ENCODE measurements at places on chromosomes 4 and X.
A peak's percentile ranks its signal among the peaks of the same experiment; 100 is the strongest.

- peak; percentile 17 for DNase-seq
These were observed 20.6 kb downstream of the SH3KBP1 start for GRCh38 chrX:19866626-19867410.

GRCh38 chr4:75056277-75056676 is 123.4 kb downstream of the PARM1 start:
- no peak for DNase-seq

- DNase-seq: no peak
These were observed 171.0 kb upstream of the PPP1R2C start for GRCh38 chrX:42948723-42949657.

DNA sequence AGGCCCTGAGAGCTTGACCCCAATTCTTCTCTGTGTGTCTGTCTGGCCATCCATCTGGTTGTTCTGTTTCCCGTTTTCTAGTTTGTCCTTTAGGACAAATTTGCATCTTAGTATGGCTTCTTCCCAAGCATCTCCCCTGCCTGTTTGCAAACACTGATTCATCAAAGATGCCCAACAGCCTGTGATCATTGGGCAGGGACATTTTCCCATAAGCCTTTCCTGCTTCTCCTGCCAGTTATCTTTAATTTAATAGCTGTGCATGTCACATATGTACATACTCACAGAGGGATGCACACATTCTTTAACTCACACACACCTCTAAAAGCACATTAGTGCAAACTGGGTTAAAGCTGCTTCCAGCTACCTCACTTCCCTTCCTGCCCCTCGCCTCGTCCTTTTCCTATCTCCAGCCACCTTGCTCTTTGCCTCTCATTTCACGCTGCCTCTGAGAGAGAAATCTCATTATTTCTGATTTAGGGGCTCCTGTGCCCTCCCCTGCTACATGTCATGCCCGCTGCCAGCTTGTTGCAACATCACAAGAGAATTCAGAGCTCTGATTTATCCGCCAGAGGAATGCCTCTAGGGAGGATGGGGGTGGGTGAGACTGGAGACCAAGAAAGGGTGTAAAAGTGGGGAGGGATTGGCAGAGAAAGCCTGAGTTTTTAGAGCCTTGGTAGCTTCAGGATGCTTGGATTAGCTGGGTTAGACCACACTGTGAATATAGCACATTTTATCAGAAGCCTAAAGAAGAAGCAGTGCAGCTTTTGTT is 100.6 kb downstream of the NHS start:
- DNase-seq: no peak

- DNase-seq: peak; percentile 12
These were observed 52.6 kb upstream of the RBPJ start for GRCh38 chr4:26268246-26268645.

DNA sequence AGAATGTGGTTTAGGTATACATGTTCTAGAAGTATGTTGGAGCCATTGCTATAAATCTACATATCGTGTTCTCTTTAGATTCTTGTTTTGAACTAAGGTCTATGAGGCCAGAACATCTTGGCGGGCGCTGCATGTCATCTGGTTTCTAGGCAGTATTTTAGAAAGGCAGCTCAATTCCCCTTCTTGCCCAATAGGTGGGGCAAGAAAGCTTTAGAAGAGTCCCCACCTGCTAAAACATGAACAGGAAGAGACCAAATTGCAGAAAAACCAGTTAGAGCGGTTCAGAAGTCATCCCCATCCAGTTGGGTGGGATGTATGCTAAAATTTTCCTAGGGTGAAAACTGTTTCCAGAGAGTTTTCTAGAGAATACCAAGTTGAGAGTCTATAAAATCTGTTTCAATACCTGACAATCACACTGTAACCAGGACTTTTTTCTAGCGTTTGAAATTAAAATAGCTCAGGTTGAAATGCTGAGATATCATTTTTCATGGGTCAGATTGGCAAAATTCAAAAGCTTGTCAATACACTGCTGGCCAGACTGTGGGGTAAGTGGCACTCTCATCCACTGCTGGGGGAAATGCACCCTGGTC is 17.5 kb upstream of the SH3KBP1 start:
- peak; percentile 65 for DNase-seq

DNA sequence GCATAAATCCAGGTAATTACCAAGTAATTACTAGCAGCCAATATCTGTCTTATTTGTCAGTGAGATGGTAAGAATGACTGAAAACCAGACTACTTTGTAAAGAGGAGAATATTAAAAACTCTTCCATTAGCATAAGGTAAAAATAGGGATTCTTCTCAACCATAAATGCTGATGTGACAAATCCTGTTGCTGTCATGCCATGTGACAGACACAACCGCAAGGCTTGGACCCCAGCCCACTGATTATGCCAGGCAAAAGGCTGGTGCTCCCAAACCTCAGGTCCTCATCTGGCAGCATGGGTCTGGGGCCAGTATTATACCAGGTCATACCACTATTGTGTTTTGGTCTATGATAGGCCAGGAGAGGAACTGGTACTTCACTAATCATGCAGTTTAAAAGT is 181.1 kb downstream of the ADAMTS3 start:
- no peak for DNase-seq

- no peak for DNase-seq
These were observed 1238.9 kb downstream of the ADGRL3 start for GRCh38 chr4:62439051-62439450.

DNA sequence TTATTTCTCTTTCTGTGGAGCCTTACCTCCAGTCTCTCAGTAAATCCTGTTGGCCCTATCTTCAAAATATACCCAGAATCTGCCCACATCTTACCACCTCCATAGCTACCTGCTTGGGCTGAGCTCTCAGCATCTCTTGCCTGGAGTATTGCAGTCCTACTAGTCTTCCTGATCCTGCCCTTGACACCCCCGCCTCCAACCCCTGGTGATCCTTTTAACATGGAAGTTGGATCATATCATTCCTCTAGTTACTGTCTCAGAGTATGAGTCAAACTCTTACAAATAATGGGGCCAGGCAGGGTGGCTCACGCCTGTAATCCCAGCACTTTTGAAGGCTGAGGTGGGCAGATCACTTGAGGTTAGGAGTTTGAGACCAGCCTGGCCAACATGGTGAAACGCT is 43.1 kb upstream of the SETD7 start:
- no peak for DNase-seq

- no peak for DNase-seq
These were observed 178.3 kb downstream of the CHIC2 start for GRCh38 chr4:53886090-53886489.

DNA sequence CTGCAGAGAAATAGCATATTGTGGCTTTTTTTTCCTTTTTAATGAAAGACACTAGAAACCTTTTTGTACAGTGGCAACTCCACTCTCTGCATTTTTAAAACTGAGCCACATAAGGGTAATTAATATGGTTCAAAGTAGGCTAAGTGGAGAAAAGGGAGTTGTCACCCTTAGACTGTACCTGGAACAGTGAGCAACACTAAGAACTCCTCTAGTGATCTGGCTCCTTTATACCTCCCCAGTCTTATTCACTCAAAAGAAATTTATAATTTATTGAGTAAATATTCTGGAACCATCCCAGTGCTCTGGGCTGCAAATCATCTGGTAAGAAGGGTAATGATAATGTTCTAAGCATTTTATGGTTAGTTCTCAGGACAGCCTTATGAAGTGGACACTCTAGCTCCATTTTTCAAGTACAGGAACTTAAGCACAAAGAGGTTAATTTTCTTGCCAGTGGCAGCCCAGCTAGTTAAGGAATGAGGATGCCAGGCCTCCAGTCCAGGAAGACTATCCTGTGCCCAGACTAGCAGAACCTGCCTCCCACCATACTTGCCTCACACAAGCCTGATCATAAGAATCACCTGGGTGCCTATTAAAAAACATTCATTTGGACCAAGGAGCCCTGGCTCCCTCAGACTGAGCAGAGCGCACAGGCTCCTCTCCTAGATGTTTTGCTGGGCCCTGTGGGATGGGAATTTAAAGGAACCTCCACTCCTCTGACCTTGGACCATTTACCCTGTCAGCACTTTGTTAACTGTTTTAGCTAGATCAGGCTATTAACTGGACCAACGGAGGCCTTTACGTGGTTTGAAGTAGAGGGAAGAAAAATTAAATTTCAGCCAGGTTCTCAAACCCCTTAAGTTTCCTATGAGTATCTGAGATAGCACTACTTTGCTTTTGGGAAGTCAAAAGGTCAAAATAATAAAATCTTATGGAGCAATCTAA is 102.6 kb downstream of the PDE5A start:
- no peak for DNase-seq

- no peak for DNase-seq
These were observed 88.3 kb downstream of the MSN start for GRCh38 chrX:65755786-65756185.

GRCh38 chr4:78629991-78630541 is 78.5 kb downstream of the ANXA3 start:
- peak; percentile 40 for DNase-seq

DNA sequence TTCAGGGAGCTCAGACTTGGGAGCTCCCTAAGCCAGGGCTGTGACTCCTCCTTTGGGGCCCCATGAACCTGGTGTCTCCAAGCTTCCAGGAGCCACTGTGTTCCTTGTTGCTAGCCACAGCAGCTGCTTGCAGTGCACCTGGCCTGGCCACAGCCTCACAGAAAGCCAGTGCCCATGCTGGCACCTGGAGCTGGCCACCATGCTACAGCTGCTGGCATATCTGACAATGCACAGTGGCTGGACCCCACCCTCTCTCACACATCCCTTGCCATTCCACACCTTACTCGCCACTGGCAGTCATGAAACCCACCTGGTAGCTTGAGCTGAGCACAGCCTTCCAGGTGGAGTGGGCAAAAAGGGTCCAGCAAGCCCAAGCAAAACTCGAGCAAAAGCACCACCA is 441.7 kb downstream of the ARAP2 start:
- no peak for DNase-seq

DNA sequence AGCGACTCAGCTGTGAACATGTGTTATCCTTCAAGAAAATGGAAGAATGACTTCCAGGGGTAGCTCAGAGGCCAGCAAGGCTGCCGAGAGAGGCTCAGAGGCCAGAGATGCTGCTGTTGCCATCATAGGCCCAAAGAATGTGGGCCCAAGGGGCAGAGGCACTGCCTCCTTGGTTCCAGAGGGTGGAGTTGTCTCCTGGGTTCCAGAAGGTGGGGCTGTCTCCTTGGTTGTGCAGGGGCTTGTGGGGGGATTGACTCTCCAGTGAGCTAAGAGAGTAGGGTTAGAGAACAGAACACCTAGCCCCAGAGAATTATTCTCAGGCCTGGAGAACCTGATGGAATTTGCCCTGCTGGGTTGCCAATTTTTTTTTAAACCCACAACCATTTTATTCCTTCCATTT is 62.6 kb downstream of the DGKK start:
- DNase-seq: no peak

DNA sequence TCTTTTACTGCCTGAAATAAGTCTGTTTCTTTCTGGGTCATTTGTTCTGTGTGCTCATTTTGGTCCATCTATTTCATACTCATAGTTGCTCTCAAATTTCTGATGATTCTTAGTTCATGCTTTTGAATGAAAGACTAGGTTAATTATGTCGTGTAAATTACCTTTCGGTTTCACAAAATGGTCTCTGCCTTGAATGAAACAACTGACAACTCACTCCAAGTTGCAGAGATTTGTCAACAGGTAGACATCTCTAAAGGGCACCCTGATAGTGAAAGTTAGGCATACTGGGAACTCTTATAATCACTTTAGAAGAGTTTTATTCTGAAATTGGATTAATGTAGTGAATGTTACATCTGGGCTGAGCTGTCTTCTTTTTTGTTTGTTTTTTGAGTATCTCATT is 726.9 kb downstream of the PDHA2 start:
- DNase-seq: no peak

GRCh38 chrX:153869473-153870287 is 16.3 kb downstream of the L1CAM start:
- DNase-seq: no peak

- no peak for DNase-seq
These were observed 59.9 kb downstream of the CHIC2 start for GRCh38 chr4:54004463-54004862.

- DNase-seq: no peak
These were observed 103.7 kb downstream of the CEP135 start for GRCh38 chr4:56052481-56052880.

DNA sequence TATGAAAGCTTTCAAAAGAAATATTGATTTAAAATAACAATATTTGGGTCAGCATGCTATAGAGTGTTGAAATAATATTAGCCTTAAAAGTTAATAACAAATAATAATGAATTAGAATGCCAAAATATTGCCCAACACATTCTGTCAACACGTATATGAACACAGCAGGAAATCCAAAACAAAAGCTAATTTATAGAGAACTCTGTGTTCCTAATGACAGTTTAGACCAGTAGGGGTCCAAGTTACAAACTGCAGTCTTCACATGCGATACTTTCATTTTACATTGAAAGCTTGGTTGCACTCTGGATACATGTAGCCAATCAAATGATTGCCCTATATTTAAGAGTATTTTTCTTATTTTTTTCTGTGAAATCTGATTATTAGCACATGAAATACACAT is 274.4 kb downstream of the DCTD start:
- DNase-seq: peak; percentile 40

DNA sequence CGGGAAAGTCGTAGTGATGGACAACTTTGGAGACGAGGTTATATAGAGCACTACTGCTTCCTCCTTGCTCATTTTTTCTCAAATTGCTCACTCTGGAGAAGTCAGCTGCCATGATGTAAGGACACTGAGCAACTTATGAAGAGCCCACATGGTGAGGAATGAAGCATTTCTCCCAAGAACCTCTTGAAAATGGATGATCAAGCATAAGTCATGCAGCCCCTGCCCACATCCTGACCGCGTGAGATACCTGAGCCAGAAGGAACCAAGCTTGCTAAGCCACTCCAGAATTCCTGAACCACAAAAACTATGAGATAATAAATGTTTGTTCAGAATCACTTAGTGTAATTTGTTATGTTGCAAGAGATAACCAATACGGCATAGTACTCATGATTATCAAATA is 42.8 kb downstream of the PDE5A start:
- no peak for DNase-seq

GRCh38 chr4:168057412-168057811 is 34.9 kb upstream of the ANXA10 start:
- DNase-seq: no peak

DNA sequence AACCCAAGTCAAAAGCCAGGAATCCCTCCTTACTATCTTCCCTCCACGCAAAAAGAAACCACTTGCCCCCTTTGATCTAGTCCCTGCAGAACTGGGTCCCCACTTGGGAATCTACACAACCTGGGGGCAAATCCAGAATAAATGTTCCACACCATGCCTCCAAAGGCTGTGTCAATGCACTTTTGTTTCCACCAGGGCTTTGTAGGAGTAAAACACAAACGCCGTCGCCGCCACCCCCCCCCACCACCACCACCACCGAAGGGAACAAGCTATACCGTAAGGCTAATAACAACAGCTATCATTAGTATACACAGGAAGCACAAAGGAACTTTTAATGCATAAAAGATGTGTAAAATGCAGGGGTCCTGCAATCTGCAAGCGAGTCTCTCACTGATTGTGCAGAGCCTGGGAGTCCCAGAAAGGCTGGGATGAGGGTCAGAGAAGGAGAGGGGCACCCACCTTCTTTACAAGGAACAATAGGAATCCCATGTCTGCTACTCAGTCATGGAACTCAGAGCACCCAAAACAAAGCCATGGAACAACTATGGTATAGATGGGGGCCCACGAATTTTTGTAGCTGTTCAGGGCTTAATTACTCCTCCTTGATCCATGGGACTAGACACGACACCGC is 13.2 kb downstream of the BCOR start:
- no peak for DNase-seq

GRCh38 chr4:112371361-112371760 is 74.2 kb downstream of the ALPK1 start:
- no peak for DNase-seq
